ENCODE measurements at places on chromosomes 2 and 18.

- peaks cover 35% of the 10 kb centered on the region for H3K27me3 ChIP-seq
- DNase-seq: no peak
- H3K36me3 ChIP-seq: peaks cover 2% of the 10 kb centered on the region
Measured at GRCh38 chr2:38601463-38602135, 1.1 kb downstream of the HNRNPLL start.

- H3K36me3 ChIP-seq: no peaks in the 10 kb centered on the region
- H3K4me3 ChIP-seq: no peak overlapping the region
- no peak overlapping the region for H3K27ac ChIP-seq
- peaks cover 10% of the 10 kb centered on the region for H3K27me3 ChIP-seq
- DNase-seq: no peak
- no peaks in the 10 kb centered on the region for H3K4me1 ChIP-seq
Measured at GRCh38 chr18:12281861-12282260, 26.2 kb upstream of the TUBB6 start.

GRCh38 chr18:58893388-58894099 is 28.9 kb downstream of the ZNF532 start:
- H3K4me3 ChIP-seq: no peak overlapping the region
- DNase-seq: no peak
- no peaks in the 10 kb centered on the region for H3K27me3 ChIP-seq
- H3K36me3 ChIP-seq: peaks cover 18% of the 10 kb centered on the region
- H3K4me1 ChIP-seq: peaks cover 67% of the 10 kb centered on the region

DNA sequence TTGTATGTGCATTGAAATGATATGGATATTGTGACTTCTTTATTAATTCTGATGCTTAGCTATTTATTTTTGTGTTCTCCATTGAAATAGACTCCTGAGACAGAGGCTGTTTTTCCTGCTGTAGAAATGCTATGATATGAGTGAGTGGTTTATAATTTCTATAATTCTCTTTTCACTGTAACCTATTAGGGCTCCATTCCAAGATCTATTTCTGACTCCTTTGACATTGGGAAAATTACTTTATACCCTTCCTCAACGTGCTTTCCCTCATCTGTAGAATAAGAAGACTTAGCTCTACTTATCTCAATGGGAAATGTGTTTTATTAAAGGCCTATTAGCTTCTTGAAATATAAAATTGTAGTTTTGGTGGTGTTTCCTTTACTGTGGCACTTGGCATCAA is 144.5 kb upstream of the RPRM start:
- no peaks in the 10 kb centered on the region for H3K4me1 ChIP-seq
- no peaks in the 10 kb centered on the region for H3K36me3 ChIP-seq
- H3K27me3 ChIP-seq: no peaks in the 10 kb centered on the region
- H3K27ac ChIP-seq: no peak overlapping the region

GRCh38 chr2:172698041-172698863 is 37.4 kb upstream of the RAPGEF4 start:
- no peaks in the 10 kb centered on the region for H3K36me3 ChIP-seq
- no peak overlapping the region for H3K4me3 ChIP-seq
- H3K27me3 ChIP-seq: peaks cover 4% of the 10 kb centered on the region
- H3K27ac ChIP-seq: no peak overlapping the region

GRCh38 chr2:205060269-205060668 is 515.0 kb downstream of the PARD3B start:
- no peak for DNase-seq
- no peaks in the 10 kb centered on the region for H3K36me3 ChIP-seq
- H3K27ac ChIP-seq: no peak overlapping the region
- no peaks in the 10 kb centered on the region for H3K27me3 ChIP-seq

DNA sequence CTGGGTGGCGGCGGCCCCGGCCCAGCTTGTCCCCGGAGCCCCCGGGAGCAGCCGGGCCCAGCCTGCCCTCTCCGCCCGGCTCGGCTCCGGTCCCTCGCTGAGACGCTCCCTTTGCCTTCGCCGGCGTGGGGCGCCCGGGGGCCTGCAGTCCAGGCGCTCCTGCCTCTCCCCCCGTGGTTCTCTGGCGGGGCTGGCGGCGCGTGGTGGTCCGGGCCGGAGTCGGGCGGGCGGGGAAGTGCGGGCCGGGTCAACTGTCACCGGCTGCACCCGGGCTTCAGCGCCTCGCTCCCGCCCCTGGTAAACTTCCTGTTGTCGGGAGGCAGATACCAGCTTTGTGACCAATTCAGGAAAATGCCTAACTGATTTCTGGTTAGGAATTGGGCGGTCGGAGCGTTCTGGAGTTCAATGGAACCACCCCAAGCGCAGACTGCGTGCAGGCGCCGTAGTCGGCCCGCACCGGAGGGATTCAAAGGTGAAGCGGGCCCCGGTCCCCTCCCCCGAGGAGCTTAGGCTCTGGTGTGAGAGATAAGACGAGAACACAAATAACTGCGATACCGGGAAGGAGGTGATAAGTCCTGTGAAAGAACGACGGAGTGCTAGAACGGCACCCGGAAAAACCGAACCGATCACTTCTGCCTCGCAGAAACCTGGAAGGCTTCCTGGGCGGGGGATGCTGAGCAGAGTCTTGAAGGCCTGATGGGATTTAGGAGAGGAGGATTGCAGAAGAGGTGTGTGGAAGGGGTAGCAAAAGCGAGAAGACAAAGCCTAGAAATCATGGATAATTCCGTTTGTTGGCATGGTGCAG is 891 bp downstream of the CAB39 start:
- peak overlapping the region; percentile 90 for H3K27ac ChIP-seq
- peaks cover 57% of the 10 kb centered on the region for H3K4me1 ChIP-seq
- H3K27me3 ChIP-seq: no peaks in the 10 kb centered on the region
- H3K36me3 ChIP-seq: peaks cover 22% of the 10 kb centered on the region
- H3K4me3 ChIP-seq: peak overlapping the region; percentile 94
